Suppressor macrophage treated with lipopolysaccharide for 1 hour (primary cell): ENCODE measurements at places on chromosomes 13 and 19.

DNA sequence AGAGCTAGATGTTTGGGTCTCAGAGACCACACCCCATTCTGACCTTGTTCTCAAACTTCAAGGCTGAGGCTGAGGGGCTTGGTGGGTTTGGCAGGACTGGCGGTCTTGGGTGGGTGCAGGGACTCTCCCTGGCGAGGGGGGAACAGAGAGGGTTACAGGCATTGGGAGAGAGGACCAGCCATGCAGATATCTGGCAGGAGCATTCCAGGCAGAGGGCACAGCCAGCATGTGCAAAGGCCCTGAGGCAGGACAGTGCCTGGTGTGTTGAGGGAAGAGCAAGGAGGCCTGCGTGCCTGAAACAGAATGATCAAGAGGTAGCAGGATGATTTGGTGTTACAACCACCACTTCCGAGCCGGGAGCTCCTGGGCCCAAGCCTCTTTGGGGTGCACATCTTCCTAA, 27.4 kb downstream of the NFILZ start:
- no peak for DNase-seq

- peak; percentile 82 for DNase-seq
Measured at GRCh38 chr19:50537769-50538230, 24.1 kb upstream of the ASPDH start.

- DNase-seq = no peak
Measured at GRCh38 chr19:51025401-51025800, 1.0 kb downstream of the KLK11 start.

DNA sequence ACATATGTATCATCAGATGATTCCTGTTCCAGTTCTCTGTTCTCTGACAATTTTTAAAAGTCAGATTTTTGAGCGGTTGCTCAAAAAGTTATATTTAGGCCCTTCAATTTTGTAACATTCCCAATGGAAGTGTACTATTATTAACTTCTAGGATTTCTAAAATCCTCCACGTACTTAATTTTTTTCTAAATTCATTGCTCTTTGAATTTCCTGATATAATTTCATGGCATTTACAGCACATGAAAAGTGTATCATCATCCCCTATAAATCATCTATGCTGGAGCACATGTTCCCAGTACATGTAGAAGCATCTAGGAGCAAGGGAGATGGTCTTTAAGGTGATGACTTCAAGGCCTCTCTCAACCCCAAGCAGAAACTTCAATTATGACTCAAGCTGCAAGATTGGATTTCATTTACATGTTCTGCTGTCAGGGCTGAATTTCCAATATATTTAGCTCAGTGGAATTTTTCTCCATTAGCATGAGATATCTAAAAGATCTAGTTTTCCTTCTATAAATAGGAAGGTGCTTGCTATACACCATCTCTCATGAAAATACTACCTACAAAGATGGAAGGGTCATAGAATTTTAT, 392.8 kb upstream of the MIR17HG start:
- DNase-seq = no peak
